ENCODE measurements at places on chromosomes 13 and 19.

- peak; percentile 16 for DNase-seq
These were observed 575 bp downstream of the CARM1 start for GRCh38 chr19:10871711-10872545.

DNA sequence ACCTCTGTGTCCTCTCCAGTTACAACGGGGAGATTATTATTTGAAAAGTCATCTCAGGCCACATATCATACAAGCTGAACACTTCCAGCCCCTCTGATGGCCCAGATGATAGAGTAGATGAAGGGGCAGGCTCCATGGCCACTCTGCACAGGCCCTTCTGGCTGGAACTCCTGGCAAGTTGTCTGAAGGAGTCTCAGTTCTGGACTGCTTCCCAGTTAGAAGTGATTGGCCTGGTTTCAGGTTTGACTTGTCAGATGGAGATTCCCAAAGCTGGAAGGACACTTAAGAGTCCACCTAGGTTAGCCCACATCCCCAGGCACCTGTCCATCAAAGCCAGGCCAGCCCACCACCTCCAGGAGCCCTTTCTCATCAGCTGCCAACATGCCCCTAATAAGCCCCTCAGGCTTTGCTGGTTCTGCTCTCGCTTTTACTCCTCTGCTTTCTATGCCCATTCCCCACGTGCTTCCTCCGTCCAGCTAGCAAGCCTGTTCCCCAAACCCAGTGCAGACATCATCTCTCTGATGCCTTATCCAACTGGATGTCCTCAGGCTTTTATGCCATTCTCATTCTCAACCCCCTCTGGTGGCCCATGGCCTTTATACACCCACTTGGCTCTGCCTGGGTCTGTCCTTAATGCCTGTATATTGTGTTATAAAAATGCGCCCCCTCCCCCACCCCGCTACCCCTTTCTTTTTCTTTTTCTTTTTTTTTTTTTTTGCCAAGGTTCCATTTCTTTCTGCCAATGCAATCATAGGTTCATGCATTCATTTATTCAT is 56.5 kb downstream of the HSPH1 start:
- DNase-seq, result no peak

DNA sequence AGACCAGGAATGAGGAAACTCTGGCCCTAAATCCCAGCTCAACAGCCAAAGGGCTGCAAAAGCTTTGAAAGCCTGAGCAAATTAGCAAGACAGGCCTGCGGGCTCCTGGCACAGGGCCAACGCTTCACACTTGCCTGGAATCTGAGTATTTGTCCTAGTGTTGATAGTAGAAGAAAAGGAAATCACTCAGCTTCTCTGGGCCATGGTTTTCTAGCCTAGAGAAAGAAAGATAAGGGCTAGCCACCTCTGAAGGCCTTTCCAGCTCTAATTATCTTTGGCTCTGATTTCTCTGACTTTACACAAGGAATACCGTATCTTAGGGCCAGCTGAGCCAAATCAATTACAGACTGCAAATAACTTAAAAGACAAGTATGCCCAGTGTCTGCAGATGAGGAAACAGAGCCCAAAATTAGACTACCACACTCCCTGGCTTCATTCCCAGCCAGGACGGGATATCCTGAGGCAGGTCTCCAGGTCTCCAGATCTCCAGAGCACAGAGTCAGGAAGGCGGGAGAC is 69.6 kb downstream of the STK24 start:
- DNase-seq, result no peak

DNA sequence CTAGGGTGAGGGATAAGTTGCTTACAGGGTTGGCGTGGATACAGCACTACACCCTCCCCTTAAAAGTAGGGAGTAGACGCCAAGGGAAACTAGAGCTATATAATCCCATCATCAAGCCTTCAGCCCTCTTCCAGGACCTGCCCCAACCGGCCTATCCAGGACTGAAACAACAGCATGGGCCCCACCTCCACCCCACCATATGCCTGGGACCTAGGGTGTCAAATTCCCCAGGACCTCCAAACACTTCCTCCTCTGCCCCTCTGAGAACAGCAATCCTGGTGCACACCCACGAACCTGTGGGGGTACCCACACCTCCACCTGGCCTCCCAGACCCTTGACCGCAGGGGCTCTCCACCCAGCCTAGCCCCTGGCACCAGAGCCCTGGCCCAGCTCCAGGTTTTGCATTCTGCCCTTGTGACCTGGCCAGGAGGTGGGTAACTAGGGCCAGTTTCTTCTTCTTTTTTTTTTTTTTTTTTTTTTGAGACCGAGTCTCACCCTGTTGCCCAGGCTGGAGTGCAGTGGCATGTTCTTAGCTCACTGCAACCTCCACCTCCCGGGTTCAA is 1.4 kb upstream of the CYP2F1 start:
- DNase-seq, result no peak

GRCh38 chr19:11093689-11094238 is 4.5 kb downstream of the LDLR start:
- DNase-seq, result no peak

GRCh38 chr13:48874165-48874564 is 101.5 kb upstream of the FNDC3A start:
- no peak for DNase-seq

DNA sequence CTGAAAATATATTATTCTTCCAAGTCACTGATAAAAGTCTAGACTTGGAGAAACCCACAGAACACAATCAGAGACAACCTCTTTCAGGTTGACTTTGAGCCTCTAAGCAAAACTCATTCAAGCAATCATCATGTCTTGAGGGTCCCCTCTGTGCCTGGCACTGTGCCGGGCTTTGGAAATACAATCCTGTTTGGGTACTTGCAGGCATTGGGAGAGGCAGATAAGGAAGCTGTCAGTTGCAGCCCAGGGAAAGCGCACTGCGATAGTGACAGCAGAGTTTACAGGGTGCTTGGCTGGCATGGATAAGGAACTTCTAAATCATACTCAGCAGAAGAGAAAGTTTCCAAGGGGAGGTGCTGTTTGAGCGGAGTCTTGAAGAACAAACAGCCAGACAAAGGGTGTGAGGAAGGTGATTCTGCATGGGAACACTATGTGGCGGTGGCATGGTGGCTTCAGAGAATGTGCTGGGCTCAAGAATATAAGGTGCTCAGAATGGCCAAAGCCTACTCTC is 9.1 kb downstream of the SERP2 start:
- DNase-seq, result no peak

GRCh38 chr19:34733266-34733745 is 737 bp upstream of the ZNF181 start:
- no peak for DNase-seq

GRCh38 chr13:75123428-75123827 is 358.5 kb downstream of the TBC1D4 start:
- no peak for DNase-seq

- peak; percentile 37 for DNase-seq
These were observed 4.9 kb upstream of the SMIM17 start for GRCh38 chr19:56637976-56638555.

DNA sequence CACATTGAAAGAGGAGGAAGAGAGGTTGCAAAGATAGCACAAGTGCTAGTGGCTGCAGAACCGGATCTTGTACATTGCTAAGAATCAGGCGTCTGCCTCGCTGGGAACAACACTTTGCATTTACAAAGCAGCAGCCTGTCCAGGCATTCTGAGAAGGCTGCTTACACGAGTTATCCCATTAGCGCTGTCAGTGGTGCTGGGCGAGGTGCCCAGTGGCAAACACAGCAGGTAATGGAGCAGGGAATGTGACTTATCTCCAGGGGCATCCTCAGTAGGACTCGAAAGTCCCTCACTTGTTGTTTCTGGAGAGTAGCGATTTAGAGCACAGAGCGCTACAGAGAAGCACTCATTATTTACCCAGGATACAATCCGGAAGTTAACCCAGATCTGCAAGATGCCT is 209.6 kb downstream of the OLFM4 start:
- DNase-seq, result no peak

GRCh38 chr19:54312436-54313377 is at the start of gene LILRA5:
Gene LILRA5, minus strand, starts transcription at chr19:54313166. Its CDS starts 147 bp downstream, at chr19:54313019.
- DNase-seq, result no peak

DNA sequence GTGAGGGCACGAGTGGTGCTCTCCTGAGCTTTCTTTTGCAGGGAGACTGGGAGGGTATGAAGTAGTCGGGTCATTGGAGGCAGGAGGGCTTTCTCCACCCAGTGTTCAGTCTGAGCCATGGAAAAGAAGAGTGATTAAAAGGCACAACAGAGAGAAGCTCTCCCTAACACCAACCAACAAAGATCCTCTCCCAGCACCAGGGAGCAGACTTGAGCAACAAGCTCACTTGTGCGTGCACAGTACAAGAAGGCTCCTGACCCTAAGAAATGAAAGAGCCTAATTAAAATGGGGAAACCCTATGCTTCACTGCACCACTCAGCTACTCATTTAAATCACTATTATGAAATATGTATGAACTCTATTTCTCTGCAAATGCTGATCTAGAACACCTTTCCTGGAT is 276.3 kb upstream of the SOX21 start:
- no peak for DNase-seq

DNA sequence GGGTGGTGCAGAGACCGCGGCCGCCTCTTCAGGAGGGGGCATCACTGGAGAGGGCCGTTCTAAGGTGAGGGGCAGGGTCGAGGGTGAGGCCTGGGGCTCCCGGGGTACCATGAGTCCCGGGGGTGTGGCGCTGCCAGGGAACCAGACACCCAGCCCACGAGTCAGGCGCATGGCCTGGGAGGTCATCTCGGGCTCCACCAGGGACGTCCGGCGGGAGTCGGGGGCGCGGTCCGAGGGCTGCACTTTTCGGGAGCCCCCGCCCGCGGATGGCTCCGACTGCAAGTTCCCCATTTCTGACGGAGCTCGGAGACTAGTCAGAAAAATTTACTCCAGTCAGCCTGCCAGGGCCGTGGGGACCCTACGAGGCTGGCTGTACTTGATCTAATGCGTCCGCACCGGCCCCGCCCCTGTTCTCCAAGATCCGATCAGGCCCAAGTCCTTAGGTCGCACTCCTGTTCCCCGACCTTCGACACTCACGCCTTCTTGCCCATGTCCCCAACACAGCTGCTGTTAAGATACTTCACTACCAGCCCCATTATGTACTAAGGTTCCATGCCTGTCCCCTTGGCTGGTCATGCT is 774 bp downstream of the GGN start:
- no peak for DNase-seq

GRCh38 chr13:79353693-79354092 is 52.4 kb downstream of the RBM26 start:
- DNase-seq, result no peak

DNA sequence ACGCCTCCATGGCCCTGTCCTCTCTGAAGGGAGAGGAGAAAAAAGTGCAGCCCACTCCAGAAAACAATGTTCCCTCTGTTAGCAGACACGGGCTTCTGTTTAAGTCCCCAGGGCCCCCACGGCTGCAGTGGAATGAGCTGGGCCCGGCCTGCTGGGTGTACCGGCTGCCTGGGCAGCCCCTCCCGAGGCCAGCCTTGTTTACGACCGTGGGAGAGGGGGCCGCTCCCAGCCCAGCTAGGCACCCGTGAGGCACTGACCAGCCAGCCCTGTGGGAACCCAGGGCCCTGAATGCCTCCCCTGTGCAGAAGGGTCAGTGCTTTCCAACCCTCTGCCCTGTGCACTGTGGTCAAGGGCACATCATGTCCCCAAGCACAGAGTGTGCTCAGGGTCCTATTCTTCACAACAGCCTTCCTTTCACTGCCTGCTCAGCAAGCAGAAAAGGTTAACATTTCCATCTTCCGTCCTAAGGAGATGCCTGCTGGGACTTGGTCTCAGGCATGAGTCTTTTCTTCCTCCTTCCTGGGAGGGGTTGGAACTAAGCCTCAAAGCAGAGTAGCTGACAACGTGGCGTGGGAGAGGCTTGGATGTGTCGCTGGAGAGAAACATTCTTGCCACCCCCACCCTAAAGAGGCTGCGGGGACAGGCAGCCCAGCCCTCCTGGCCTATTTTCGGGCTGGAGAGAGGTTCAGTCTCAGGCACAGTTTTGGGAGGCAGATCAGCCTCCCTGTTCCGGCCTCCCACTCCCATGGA is 90.1 kb downstream of the RGCC start:
- no peak for DNase-seq

- DNase-seq, result no peak
These were observed 10.3 kb upstream of the HSPH1 start for GRCh38 chr13:31172001-31172400.

GRCh38 chr19:31529121-31529520 is 179.9 kb upstream of the TSHZ3 start:
- no peak for DNase-seq

- no peak for DNase-seq
These were observed 87.5 kb downstream of the TSHZ3 start for GRCh38 chr19:31261603-31262212.

GRCh38 chr13:53167561-53167960 is 138.9 kb downstream of the OLFM4 start:
- DNase-seq, result no peak

GRCh38 chr13:51923983-51924539 is 62.3 kb downstream of the CCDC70 start:
- DNase-seq, result no peak

DNA sequence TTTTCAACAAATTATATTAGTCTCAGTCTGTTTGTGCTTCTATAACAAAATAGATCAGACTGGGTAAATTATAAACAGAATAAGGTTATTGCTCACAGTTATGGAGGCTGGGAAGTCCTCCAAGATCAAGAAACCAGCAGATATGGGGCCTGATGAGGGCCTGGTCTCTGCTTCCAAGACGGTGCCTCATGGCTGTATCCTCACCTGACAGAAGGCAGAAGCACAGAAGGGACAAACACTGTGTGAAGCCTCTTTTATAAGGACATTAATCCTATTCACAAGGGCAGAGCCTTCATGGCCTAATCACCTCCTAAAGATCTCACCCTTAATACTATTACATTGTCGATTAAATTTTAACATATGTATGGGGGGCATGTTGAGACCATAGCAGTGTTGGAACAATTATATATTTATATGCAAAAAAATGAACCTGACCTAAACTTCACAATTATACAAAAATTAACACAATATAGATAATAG is 12.7 kb downstream of the F10 start:
- no peak for DNase-seq

DNA sequence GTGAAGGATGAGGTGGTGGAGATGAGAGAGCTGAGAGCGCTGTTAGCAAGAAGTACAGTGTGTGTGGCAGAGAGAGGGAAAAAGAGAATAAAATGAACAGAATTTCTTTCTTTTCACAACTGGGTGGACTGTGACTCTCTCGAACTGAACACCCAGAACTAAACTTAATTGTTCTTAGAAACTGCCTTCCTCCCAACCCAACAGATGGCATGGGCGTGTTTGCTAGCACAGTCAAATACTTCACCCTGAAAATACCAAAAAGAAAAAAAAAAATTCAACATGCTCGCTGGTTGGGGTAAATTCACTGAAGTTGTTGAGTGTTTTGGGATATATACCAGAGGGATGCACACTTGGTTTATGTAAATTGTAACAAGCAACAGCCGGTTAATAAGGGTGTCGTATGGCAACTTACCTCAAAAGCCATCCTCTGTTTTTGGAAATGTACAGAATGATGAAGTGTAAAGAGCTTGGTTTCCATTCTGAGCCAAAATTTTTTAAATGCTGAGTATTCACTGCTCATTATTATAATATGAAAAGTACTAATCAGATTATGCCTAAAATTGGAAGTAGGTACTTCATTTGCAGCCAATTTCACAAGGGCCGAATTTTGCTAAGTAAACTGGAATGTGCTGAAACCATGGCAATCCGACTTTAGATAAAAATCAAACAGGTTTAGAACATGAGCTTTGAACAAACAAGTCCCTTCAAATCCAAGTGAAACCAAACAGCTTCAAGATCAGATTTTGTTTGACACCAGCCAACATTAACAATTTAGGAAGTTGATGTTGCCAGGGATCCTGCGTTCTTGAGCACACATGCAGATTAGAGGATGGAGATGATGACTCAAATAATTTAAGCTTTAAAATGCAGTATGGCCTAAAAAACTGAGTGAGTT is 115.8 kb downstream of the ZIC5 start:
- DNase-seq, result no peak

GRCh38 chr13:108003626-108004025 is 211.7 kb downstream of the LIG4 start:
- no peak for DNase-seq

All from stimulated activated CD8-positive, alpha-beta memory T cell treated with anti-CD3 and anti-CD28 coated beads, Interleukin-2, amount 100 ng/mL, for 48 hours (primary cell).